ENCODE measurements at places on chromosomes 2 and 18.

DNA sequence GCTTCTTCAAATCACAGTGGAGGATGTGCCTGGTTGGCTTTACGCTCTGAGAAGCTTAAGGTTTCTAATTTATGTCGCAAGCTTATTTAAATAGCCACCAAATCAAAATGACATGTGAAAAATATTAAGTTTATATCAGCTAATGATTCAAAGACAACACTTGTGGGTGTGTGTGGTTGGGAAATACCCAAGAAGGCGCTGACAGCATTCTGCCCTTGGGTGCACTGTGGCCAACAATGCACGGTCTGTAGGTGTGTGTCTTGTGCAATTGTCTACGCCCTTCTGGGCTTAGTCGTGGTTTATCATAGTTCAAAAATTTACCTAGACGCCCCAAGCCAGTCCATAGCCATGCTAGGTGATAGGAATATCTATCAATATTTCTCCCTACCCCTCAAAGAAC lies 60.9 kb downstream of the KCTD1 start:
- DNase-seq = peak; percentile 86

- DNase-seq = no peak
Observed at GRCh38 chr18:11408555-11409065, 200.8 kb upstream of the SLC35G4 start.

DNA sequence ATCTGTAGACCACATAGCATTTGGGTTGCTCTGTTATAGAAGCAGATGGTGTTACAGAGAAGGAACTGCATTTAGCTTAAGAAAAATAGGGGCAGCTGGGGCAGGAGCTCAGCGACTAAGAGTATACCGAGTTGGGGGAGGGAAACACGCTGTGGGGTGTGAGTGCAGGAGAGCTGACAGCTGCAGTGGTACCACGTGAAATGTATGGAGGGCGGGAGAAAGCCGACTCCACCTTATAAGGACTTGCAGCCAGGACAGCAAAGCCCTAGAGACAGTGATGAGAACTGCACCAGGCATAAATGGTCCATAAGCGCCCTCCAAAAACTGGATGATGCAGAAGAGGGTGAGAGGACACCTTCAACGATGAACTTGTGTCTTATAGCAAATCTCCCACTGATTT lies 237.6 kb downstream of the PRKCE start:
- DNase-seq = no peak

DNA sequence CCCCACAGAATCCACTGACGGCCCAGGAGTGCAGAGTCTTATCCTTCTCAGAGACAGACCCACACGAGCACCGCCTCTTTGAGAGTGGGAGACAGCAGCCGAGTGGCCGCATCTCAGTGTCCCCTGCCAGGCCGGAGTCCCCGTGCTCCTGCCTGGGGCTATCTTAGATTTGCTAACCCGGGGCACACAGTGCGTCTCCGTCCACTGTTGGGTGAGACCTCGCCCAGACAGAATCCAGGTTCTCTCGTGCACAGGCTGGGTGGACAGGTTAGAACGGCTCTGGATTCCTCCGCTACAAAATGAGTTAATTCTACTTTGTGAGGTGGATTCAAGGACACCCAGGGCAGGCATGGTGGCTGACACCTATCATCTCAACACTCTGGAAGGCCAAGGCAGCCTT lies 88.3 kb downstream of the ZNF516 start:
- no peak for DNase-seq

- peak; percentile 18 for DNase-seq
Observed at GRCh38 chr2:197191177-197191939, 119.2 kb downstream of the ANKRD44 start.

DNA sequence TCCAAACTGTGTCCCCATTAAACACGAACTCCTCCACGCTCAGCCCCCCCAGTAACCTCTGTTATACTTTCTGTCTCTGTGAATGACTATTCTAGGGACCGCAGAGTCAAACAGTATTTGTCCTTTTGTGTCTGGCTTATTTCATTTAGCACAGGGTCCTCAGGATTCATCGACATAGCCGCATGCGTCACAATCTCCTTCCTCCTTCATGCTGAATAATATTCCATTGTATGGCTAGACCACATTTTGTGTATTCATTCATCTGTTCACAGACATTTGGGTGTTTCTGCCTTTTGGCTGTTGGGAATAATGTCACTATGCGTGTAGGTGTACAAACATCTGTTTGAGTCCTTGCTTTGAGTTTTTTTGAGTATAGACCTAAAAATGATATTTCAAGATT lies 80.9 kb downstream of the SH3RF3 start:
- DNase-seq = no peak

GRCh38 chr2:171208657-171209056 lies 48.0 kb upstream of the TLK1 start:
- no peak for DNase-seq

GRCh38 chr2:220811952-220812570 lies 760.0 kb downstream of the EPHA4 start:
- DNase-seq = no peak

DNA sequence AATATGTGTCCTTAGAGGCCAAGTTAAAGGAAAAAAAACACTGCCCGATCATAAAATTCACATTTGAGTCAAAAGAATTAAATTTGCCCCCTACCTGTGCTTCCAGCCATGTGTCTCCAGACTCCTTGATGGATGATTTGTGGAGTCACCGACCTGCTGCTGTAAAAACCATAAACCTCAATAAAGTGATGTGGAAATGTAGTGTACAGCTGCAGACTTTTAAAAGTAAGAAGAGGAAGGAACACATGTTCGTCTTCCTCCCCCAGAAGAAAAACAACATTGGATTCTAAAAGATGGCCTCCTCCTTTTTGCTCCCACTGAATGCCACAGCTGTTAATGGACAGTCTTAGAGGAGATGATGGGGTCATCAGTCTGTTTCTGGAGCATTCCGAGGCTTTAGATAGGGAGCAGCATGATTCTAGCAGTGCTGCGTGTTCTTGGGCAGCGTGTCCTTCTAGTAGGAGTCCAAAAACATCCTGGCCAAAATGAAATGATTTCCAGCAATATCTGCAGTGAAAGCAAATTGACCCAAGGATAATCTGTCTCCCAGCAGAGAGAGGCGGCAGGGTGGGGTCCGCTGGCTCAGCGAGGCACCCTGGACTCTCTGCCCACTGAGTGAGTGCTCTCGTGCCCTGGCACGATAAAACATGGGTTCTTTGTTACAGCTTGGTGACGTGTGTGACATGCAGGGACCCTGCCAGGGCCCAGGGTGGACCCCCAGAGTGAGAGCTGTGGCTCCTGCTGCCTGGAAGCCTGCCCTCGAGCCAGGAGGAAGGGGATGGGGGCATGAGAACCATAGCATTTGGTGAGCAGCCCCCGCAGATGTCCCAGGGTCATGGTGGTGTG lies 196.1 kb downstream of the FAM210A start:
- DNase-seq = no peak

DNA sequence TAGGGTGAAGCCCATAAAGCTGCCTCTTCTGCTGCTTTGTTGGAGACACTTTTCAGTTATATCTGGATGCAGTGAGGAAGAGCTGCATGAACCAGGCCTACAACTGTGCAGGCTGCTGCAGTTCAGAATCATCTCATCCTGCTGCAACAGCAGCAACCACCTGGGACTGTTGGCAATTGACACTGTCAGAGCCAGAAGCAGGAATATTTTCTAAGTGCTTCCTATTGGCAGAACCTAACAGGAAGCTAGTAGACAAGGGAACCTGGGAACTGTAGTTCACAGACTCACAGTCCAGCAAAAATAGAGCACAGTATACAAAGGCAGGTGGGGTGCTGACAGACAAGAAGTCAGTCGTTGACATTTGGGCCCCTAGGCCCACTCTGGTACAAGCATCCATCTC lies 452.9 kb upstream of the SPRED2 start:
- no peak for DNase-seq

DNA sequence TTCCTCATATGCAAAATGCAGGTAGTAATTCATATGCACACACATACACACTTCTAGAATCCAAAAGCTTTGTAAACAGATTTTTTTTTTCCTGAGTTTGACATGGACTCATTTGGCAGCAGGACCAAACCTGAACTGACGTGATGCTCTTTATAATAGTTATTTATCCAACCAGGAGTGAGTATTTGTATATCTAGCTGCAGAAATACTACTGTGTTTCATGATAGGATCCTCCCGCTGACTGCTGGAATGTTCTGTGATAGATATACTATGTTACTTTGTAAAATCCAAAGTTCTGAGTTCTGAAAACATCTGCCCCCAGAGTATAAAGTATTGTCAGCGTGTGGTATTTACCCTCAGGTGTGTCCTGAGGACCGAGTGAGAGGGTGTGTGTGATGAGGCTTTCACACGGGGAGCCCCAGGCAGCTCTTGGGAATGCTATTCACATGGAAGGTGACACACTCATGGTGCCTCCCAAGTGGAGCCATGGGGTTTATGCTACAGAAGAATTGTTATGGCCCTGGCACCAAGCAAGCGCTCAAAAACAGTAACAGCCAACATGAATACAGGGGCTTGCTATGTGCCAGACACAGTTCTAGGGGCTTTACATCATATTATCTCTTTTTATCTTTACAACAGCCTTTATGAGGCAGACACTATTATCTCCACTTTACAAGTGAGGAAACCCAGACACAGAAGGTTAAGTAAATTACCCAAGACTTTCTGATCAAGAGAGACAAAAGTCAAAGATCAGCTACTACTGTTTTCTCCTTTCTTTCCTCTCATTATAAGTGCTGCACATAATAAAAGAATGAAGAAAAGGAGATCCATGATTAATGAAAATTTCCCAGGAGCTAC lies 16.7 kb upstream of the TXNDC2 start:
- no peak for DNase-seq

DNA sequence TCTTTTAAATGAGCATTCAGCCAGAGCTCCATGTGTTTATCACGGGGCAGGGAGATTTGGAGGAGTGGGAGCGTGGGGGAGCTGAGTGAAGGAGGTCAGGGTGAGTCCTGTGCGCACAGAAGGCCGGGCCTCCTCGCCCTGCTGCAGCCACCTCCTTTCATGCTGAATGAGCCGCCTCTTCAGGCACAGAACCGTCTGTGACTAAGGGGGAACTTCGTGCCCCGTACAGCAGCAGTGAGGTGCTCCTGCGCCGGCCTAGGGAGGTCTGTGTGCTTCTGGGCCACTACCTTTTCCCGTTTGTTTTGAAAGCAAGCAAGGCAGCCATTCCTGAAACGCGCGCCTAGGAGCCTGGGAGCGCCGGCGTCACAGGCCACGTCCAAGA lies 27.1 kb upstream of the ZNF516 start:
- no peak for DNase-seq

- DNase-seq = no peak
Observed at GRCh38 chr2:148553332-148553887, 91.1 kb upstream of the EPC2 start.

DNA sequence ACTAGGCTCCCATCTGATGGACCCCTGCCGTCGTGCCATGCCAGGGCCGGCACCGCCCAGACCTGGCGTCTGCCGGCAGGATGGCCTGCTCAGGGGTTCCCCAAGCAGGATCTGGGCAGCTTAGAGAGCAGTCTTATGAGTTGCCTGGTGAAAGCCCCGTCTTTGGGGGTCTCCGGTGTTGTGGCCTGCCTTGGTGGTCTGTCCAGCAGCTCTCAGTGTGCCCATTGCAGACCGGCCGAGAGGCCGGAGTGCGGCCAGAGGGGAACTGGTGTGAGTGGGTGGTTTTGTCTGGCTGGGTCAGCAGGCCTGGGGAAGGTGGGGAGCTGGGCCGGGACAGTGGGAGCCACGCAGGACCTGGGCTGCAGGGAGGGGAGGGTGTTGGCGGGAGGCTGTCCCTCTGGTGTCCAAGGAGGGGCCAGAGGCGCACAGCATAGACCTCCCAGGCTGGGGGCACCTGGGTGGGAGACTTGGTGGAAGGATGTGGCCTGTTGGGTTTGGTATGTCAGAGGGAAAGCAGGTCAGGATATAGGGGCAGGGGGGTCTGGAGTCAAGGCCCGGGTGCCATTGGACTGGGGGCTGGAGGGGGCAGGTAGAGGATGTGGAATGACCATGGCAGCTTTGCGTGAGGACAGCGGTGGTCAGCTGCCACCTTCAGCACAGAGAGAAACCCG lies 16.5 kb downstream of the GPC1 start:
- no peak for DNase-seq

- DNase-seq = no peak
Observed at GRCh38 chr18:13643261-13643751, 83.1 kb downstream of the FAM210A start.

GRCh38 chr2:22970284-22970975 lies 414.5 kb upstream of the KLHL29 start:
- DNase-seq = no peak

- no peak for DNase-seq
Observed at GRCh38 chr2:240425697-240426096, 9.8 kb upstream of the GPC1 start.

DNA sequence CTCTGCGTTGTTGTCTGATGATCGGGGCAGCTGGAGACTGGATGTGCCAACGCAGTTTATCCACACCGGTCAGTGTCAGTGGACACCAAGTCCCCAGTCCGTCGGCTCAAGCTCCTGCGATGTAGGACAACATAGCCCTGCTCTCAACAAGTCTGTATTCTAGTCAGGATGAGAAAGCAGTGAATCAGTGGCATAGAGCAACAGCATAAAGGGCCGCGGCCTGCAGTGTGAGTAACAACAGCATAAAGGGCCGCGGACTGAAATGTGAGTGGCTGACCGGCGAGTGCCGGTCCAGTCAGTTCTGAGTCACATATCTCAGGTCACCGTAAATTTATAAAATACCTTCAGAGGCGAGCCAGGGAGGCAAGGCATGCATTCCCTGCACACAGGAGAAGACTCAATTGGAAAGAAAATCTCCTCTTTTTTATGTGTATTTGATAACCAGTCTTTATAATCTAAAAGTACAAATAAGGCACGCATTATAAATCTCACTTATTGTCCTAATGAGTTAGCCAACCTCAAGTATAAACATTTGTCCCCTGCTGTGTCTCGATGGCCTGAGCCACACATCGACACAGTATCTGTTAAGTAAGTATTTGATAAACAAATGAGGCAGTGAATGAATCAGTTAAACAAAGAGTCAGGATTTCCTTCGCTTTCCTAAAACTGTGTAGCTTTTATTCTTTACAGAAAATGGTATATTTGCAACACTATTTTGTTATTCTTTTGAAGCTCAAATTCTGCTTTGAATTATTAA lies 33.8 kb upstream of the NFATC1 start:
- DNase-seq = no peak

GRCh38 chr18:10122988-10123950 lies 209.5 kb downstream of the VAPA start:
- DNase-seq = no peak

DNA sequence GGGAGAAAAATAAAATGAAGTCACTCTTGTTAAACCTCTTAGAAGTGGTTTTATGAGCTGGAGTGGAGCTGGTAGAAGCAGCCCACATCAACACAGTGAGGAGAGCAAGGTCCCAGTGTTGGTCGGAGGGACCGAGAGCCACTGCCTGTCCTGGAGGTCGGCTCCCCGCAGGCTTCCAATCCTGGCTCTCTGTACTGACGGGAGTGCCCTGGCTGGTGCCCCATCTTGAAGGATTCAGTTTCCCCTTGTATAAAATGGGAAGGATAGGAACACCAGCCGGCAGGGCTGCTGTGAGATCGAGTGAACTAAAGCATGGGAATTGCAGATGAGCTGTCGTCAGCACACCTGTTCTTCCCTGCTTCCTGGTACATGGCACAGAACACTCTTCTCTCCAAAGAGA lies 104.3 kb upstream of the ID2 start:
- no peak for DNase-seq

- DNase-seq = no peak
Observed at GRCh38 chr2:10961490-10961875, 49.7 kb downstream of the KCNF1 start.
